Cortex of kidney (tissue), 1 donor: ENCODE measurements at places on chromosomes 7 and 10.

DNA sequence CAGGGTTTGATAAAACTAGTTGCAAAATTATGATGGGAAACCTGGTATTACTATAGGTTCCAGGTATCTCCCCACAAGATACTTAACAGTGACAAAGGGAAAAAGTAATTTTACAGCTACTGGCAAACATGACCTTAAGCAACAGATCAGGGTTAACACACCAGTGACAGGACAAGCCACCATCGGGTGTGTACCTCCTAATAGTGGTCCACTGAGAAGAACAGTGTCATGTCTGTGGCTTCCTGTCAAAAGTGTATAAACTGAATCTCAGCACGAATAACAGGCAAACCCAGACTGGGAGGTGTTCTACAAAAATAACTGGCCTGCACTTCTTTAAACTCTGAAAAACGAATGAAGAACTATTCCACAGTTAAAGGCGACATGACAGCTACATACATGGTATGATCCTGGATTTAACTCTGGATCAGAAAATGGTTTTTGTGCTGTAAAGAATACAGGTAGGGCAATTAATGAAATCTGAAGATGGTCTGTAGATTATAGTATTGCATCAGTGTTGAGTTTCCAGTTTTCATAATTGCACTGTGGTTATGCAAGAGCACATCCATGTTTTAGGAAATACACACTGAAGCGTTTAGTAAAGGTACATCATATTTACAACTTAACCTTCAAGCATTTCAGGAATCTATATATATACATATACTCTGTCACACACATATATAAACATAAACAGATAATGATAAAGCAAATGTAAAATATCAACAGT is 32.0 kb upstream of the ARMS2 start:
- no peak for DNase-seq

DNA sequence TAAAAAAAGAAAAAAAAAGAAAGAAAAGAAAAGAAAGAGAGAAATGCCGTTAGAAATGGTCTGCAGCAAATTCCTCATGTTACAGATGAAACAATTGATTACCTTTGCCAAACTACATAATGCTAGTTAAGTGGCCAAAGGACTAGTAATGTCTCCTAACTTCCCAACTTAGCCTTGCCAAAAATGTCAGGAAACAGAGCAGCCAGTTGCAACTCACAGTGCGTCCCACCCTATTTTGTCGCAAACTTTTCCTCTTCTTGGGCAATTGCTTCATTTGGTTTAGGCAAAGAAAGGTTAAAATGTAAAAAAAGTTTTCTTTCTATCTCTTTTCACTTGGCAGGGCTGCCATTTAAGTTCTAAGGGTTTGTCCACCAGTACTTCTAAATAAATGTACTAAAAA is 53.1 kb downstream of the APBB1IP start:
- DNase-seq: no peak

GRCh38 chr7:72069263-72069662 is 342.9 kb downstream of the CALN1 start:
- DNase-seq: no peak

GRCh38 chr10:49761201-49761788 is 828 bp downstream of the OGDHL start:
- no peak for DNase-seq

DNA sequence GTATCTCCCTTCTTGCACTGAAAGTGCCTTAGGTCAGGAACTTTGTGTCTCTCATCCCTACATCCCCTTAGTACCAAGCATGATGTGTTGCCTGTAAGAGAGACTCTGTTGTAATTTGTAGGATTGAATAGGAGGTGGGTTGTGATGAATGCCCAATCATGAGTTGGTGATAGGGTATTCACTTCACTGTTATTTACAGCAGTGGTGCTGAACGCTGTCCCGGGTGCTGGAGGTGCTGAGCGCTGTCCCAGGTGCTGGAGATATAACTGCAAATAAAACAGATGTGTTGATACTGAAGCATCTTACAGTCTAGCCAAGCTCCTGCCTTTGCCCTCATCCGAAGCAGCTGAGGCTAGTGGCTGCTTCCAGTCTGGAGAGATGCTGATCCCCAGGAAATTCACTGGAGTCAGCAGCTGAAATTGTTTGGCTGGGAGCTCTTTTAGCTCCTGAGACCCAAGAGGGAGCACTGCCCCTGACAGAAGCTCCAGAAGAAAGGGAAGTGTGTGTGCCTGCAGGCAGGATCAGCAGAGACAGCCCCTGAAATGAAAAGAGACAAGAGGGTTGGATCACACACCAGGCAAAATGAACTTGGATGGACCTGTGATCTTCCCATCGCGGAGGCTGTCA is 183.4 kb downstream of the SORCS3 start:
- DNase-seq: no peak

- no peak for DNase-seq
Observed at GRCh38 chr7:52764492-52765169, 270.8 kb upstream of the POM121L12 start.

GRCh38 chr10:69088801-69089501 is 1.0 kb downstream of the SRGN start:
- no peak for DNase-seq

GRCh38 chr10:97882142-97883091 is 32.8 kb downstream of the GOLGA7B start:
- DNase-seq: no peak
